ENCODE measurements at places on chromosomes 13 and 19.
A peak's percentile ranks its signal among the peaks of the same experiment; 100 is the strongest.

DNA sequence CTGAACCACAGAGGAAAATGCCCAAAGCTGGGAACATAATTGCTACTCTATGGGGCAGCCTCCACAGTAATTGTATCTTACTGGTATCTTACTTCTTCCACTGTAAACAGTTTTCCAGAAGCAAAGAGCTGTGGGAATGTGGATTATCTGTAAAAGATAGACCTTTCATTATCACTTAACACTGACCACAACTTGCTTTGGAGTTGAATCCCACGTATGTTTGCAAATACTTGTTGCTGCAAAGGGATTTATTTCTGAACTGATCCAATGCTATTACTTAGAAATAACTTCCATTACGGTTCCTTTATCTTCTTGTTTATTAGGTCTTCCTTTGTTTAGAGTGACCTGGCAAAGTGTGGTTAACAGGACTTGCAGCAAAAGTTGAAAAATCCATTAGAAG lies 218.1 kb downstream of the KCTD12 start:
- no peak overlapping the region for H3K4me3 ChIP-seq
- no peaks in the 10 kb centered on the region for H3K27me3 ChIP-seq
- H3K27ac ChIP-seq: no peak overlapping the region
- H3K36me3 ChIP-seq: no peaks in the 10 kb centered on the region
- no peaks in the 10 kb centered on the region for H3K4me1 ChIP-seq

GRCh38 chr19:45670670-45671453 lies 2.8 kb downstream of the GIPR start:
- H3K27ac ChIP-seq: no peak overlapping the region
- H3K36me3 ChIP-seq: no peaks in the 10 kb centered on the region
- H3K4me3 ChIP-seq: peak overlapping the region; percentile 27
- peaks cover 50% of the 10 kb centered on the region for H3K27me3 ChIP-seq

- no peaks in the 10 kb centered on the region for H3K27me3 ChIP-seq
- H3K36me3 ChIP-seq: peaks cover 19% of the 10 kb centered on the region
- no peak overlapping the region for H3K4me3 ChIP-seq
- no peak overlapping the region for H3K27ac ChIP-seq
These were observed 13.5 kb downstream of the C2CD4C start for GRCh38 chr19:395467-395866.

DNA sequence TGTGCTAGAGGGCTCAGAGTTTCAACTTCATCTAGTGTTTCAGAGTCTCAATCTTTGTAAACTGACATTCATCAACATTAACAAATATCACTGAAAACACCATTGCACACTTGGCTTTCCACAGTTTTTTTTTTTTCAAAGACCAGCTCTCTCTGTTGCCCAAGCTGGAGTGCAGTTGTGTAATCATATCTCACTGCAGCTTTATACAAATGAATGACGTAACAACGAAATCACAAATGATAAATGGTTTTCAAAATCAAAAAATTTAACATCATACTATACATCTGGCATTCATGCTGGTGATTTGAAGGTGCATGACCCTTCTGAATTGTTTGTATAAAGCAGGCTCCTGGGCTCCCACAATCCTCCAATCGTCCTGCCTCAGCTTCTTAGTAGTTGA lies 248.0 kb upstream of the TMTC4 start:
- H3K27me3 ChIP-seq: no peaks in the 10 kb centered on the region
- no peaks in the 10 kb centered on the region for H3K36me3 ChIP-seq
- H3K27ac ChIP-seq: no peak overlapping the region

DNA sequence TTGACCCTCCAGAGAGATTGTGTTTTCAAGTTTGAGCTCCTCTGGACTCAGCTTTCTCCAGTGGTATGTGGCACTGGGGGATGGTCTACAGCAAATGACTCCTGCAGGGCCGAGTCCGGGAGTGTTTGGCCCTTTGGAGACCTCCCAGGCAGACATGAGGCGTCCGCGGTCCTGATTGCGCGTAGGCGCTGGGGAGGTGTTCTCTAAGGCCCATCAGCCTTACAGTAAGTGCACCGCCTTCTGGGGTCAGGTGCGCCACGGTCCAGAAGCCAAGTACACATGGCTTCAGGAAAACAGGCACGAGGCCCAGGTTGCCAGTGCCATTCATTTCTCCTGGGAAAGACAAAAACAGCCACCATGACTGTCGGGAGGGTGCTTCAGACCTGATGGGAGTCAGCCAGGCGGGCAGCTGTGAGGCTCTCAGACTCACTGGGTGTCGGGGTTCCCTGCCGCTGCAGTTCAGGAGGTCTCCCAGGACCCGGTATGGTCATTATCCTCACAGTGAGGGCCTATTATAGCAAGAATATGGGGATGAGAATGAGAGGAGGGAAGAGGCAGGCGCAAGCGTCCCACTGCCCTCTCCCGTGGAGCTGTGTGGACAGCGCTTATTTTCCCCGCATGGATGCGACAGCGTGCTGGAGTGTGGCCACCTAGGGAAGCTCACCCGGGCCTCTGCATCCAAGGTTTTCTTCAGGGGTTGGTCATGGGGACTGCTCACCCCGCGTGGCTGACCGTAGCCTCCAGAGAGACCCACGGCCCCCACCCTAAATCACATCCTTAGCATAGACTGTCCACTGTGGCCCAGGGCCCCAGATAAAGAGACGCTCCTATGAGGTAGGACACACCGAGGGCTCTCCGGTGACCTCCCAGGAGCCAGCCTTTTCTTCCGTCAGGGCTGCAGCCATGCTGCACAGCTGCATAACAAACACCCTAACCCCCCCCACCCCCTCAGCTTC lies 21.8 kb downstream of the CCDC8 start:
- peaks cover 59% of the 10 kb centered on the region for H3K36me3 ChIP-seq
- no peaks in the 10 kb centered on the region for H3K27me3 ChIP-seq
- no peak overlapping the region for H3K27ac ChIP-seq
- H3K4me3 ChIP-seq: no peak overlapping the region

GRCh38 chr19:3821156-3821555 lies 35.0 kb upstream of the MATK start:
- H3K27me3 ChIP-seq: peaks cover 11% of the 10 kb centered on the region
- H3K4me1 ChIP-seq: peaks cover 26% of the 10 kb centered on the region
- H3K4me3 ChIP-seq: no peak overlapping the region
- no peaks in the 10 kb centered on the region for H3K36me3 ChIP-seq
- no peak for ATAC-seq
- H3K27ac ChIP-seq: no peak overlapping the region

DNA sequence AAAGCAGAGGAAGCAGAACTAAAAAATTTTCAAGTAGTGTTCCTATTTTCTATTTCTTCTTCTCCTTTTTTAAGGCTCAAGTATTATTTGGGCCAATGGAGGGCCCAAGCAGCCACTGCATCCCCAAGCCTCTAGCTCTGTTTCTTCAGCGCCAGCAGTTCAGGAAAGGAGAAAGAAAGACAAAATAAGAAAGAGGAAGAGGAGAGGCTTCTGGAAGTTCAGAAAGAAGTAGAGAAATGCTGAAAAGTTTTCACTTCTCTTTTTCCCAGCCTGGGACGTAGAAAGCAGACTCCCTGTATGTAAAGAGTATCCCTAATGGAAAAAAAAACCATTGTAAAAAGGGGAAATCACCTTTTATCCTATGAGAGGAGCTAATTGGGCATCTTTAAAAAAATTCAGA lies 165.5 kb upstream of the KLF12 start:
- no peaks in the 10 kb centered on the region for H3K27me3 ChIP-seq
- no peak for ATAC-seq
- no peaks in the 10 kb centered on the region for H3K36me3 ChIP-seq
- no peak overlapping the region for H3K4me3 ChIP-seq

DNA sequence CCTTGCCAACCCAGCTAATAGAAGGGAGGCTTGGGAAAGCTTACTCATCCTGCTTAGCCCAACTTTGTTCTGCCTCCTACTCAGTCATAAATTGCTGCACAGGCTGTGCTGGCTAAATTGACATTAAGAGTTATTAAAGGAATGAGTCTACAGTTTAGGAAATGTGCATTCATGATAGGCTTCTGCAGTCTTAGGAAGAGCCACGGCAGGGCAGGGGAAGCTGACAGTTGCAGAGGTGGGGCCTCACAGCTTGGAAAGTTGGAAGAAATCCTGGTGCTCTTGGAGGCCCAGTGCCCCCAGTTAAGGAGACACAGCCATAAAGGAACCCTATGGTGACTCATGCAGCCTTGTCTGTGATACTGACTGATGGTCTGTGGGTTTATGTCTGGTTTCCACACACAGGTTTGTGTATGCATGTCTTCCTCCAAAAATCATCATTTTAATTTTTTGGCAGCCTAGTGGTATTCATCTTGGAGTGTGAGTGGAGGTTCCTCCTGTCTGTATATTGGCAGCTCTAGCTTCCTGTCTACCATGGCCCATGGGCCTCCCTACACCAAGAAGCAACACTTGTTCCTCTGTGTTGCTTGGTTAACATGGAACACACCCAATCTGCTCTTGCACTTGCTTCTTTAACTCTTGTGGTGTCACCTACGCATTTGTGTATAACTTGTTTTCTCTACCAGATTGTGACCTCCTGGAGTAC lies 135.0 kb upstream of the KL start:
- no peak for ATAC-seq
- no peaks in the 10 kb centered on the region for H3K4me1 ChIP-seq
- H3K4me3 ChIP-seq: no peak overlapping the region
- no peaks in the 10 kb centered on the region for H3K27me3 ChIP-seq

DNA sequence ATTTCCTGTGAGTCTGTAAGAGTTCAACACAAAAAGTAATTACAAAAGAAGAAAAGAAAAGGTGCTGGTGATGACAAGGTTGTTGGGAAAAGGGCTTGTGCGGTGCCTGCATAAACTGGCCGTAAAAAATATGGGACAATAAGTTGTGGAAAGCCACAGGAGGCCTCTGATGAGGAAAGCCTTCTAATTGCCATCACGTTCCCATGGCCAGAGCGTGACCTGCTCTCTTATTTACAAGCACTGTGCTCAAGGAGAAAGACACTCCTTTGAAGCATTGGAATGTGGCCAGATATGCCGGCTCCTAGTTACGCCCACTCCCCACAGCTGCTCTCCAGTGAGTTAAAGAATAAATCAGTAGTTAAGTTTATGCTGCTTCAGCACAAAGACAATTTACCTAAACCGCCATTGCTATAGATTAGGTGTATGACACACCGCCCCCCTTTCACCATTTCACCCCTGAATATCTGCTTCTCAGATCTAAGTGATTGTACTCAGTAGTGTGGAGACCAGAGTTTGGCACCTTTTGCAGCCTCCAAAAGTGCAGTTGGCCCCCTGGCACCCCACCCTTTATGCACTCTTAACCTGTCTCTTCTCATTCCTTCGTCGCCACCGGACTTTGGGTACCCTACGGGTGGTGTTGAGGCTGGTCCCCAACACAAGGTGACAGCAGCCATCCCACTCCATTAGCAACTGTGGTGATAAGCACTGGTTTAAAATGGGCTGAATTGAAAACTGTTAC lies 8.1 kb upstream of the PGLYRP1 start:
- no peak overlapping the region for H3K4me3 ChIP-seq
- H3K4me1 ChIP-seq: peaks cover 6% of the 10 kb centered on the region
- no peak for ATAC-seq
- H3K27me3 ChIP-seq: peaks cover 42% of the 10 kb centered on the region

DNA sequence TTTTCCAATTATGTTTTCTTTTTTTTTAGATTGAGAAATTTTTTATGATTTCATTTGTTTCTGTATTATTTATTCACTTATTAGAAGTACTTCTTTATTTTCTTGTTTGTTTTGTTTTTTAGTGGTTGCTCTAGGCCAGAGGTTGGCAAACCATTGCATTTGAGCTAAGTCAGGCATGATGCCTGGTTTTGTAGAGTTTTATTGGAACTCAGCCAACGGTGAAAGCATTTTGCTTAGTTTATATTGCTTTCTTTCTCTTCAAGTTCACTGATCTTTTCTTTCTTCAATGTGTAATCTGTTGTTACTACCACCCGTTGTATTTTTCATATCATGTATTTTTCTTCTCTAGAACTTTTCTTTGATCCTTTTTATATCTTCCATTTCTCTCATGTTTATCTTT lies 19.7 kb downstream of the ZNF567 start:
- peaks cover 95% of the 10 kb centered on the region for H3K36me3 ChIP-seq
- no peak overlapping the region for H3K27ac ChIP-seq
- H3K4me3 ChIP-seq: no peak overlapping the region
- H3K27me3 ChIP-seq: no peaks in the 10 kb centered on the region
- no peak for ATAC-seq

DNA sequence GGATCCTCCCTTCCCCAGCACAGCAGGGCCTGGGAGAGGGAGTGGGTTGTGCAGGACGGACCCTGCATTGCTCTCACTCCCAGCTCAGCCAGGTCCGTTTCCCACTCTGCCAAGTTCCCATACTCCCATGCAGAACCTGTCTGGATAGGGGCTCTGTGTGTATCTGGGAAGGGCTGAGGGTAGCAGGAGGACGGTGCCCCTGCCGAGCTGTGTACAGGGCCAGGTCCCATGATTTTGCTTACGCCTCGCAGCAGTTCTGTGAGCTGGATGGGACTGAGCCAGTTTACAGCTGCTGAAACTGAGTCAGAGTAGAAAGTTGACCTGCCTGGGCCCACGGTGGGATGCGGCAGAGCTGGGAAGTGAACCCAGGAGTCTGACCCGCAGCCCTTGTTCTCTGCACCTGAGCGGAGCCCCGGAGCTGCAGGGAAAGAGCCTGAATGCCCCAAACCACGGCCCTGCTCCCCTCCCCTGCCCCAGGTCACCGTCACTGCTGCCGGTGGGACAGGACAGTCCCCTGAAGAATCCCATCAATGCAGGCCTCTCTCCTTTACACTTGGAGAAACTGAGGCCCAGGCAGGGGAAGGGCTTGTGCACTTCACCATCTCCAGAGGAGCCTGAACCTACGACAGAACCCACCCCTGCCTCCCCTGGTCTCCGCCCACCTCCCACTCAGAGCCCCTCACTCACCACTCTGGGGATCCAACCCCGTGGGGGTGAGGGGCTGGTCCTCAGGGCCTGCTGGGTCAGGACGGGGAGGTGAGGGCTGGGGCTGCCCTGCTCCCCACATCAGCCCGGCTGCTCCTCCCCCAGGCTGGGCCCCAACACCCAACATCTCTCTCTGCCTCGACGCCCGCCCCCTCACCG lies 3.5 kb downstream of the LILRB5 start:
- no peak overlapping the region for H3K4me3 ChIP-seq
- H3K27me3 ChIP-seq: peaks cover 67% of the 10 kb centered on the region
- H3K4me1 ChIP-seq: peaks cover 7% of the 10 kb centered on the region
- H3K27ac ChIP-seq: no peak overlapping the region
- no peaks in the 10 kb centered on the region for H3K36me3 ChIP-seq

- peak overlapping the region; percentile 58 for H3K27ac ChIP-seq
- ATAC-seq: no peak
- H3K4me1 ChIP-seq: peaks cover 75% of the 10 kb centered on the region
- peaks cover 21% of the 10 kb centered on the region for H3K36me3 ChIP-seq
These were observed 39.9 kb downstream of the FOXO1 start for GRCh38 chr13:40626561-40626960.

- H3K36me3 ChIP-seq: no peaks in the 10 kb centered on the region
- no peak overlapping the region for H3K27ac ChIP-seq
- no peak overlapping the region for H3K4me3 ChIP-seq
- H3K4me1 ChIP-seq: no peaks in the 10 kb centered on the region
These were observed 19.5 kb downstream of the COMP start for GRCh38 chr19:18771328-18772242.
